ENCODE measurements at places on chromosomes 2 and 18.

DNA sequence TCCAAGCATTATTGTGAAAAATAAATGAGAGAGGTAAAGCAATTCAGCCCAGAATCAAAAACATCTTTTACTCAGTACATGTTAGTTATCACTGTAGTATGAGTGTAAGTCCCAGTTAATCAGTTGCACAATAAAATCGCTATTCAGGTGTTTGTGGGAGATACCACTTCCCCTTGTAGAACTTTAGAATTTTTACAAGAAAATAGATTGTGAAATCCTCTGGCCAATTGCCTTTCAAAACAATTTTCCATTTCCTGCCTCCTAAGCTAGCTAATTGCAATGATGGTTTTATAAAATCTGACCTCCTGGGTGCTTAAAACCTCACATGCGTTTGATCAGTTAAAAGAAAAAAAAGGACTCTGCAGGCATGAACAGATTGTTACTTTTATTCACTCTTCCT lies 332.5 kb downstream of the PID1 start:
- no peak for DNase-seq

DNA sequence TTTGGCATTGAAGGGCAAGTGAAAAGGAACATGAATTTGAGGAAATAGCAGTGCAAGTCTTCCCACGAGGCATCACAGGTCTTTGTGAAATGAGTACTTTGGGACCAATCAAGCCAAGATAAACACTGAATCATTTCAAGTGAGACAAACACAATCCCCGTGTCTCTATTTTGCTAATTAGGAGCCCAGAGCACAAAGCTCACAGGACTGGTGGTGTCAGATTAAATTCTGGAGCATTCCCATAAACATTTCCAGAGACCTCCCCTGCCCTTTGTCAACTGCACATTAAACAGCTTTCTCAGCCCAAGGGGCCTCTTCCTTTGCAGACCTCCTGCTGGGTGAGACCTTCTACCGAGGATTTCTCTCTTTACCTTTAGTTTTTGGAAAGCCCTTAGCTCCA lies 50.7 kb downstream of the DAPL1 start:
- DNase-seq: no peak

GRCh38 chr2:196201229-196202009 lies 30.0 kb upstream of the STK17B start:
- DNase-seq: no peak

- DNase-seq: no peak
These were observed 58.1 kb downstream of the SERTAD2 start for GRCh38 chr2:64595397-64596176.

DNA sequence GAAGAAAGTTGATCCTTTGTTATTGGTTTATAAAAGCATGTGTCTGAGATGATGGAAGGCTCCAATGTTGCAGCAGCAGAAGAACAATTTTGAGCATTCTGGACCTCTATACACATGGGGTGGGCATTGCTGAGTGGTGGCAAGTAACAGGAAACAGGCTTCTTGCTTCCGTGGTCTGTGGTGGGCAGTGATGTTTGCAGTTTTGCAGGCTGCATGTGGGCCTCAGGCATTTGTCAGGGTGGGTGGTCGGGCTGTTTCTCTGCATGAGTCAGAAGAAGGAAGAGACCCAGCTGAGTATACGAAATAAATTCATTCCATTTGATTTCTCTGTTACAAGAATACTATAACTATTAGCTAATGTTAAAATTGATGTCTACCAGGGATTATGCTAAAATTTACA lies 239.5 kb upstream of the COL3A1 start:
- DNase-seq: no peak

DNA sequence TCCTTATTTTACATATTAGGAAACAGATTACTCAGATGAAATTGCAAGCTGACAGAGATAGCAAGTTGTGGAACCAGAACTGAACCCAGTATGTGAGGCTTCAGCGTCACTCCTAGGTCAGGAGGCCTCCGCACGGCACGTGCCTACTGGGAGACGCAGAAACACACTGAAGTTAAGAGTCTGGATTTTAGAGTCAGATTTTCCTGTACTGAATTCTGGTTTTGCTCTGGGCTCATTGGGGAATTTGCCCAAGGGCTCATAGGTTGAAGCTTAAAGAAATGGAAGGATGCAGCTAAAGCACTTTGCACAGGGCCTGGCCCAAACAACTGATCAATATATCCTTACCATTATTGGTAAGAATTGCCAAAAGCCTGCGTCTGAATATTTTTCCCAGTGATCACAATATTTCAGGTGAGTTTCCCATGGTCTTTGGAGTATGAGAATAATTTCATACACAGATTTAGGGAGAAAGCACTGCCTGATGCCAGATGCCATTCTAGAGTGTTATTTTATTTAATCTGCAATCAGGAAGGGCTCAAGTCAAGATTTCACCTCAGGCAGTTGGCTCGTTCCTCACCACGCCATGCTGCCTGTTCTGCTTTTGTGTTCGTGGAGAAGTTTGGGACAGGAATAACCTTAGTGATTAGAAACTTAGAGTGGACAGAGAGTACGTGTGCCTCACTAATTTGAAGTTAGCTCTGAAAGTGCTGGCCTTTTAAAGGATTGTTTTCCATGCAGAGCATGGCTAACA lies 331.9 kb downstream of the MYCN start:
- DNase-seq: no peak

DNA sequence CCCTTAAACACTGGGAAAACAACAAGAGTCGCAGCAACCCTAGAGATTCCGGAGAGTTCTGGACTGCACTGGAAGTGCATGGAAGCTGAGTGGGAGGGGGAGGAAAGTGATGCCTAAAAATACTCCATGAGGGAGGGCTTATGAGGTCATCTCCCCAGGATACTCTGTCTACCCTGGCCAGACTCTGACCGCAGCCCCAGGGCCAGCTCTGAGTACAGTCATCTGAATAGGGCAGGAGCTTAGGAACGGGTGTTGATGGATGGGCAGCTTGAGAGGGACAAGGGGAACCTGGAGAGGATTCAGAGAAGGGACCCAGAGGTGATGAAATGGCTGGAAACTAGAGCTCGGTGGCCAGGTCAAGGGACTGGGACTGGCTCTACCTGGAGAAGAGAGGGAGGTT lies 79.3 kb upstream of the IGFBP5 start:
- DNase-seq: no peak

- DNase-seq: no peak
These were observed 298.7 kb upstream of the COL3A1 start for GRCh38 chr2:188675391-188676009.

- DNase-seq: no peak
These were observed 25.4 kb upstream of the NRP2 start for GRCh38 chr2:205656941-205657340.

Measured in lower lobe of right lung (tissue), 2 donors.